ENCODE measurements at places on chromosomes 1 and 21.

DNA sequence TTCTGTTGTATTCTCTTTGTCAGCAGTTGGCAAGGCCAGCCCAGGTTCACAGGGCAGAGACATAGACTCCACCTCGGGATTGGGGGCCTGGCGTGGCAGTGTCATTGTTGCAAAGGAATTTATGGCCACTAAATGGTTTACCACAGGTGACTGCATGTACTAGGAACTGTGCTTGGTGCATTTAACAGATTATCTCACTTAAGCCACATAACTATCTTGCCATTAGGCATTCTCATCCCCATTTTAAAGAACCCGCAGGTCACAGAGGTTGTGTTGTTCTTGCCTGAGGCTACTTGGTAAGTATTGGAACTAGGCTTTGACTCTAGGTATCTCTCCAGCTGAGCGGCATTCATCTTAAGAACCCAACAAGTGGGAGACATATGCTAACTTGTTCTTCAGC lies 9.7 kb downstream of the TLCD4 start:
- no peak for DNase-seq

- DNase-seq: no peak
These were observed 5.3 kb downstream of the DVL1 start for GRCh38 chr1:1343811-1344421.

DNA sequence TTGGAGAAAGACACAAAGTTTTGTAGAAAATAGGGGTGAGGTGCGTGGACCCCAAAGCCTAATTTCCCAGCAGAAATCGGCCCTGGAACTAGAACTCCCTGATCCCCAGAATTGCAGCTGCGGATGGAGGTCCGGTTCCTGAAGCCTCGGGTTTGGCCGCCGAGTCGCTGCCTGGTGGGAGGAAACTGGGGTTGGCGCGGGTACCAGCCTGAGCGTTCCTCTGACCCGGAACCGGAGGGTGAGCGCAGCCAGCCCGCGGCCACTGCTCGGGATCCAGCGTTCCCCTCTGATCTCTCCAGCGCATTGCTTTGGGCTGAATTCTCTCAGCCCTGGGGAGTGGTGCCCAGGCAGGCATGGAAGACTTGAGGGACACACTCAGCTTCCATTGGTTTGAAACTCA lies 1.6 kb downstream of the ST6GALNAC5 start:
- DNase-seq: no peak

DNA sequence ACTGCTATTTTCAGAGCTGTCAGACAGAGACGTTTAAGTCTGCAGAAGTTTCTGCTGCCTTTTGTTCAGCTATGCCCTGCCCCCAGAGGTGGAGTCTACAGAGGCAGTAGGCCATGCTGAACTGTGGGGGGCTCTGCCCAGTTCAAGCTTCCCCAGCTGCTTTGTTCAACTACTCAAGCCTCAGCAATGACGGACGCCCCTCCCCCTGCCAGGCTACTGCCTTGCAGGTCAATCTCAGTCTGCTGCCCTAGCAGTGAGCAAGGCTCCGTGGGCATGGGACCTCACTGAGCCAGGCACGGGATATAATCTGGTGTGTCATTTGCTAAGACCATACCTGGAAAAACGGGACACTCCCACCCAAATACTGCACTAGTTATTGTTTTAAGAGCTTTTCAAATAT lies 219.7 kb downstream of the BRINP3 start:
- no peak for DNase-seq

Measured in hippocampal formation (tissue), 2 donors.